SW 1271 (cell line): ENCODE measurements at places on chromosomes 16 and 17.

- no peak for DNase-seq
Measured at GRCh38 chr17:61574542-61575351, 16.3 kb downstream of the NACA2 start.

- DNase-seq: no peak
Measured at GRCh38 chr17:2423271-2423670, 22.4 kb upstream of the MNT start.

- DNase-seq: peak; percentile 5
Measured at GRCh38 chr16:48542020-48542473, 67.9 kb downstream of the N4BP1 start.

GRCh38 chr17:74012465-74012864, 191.0 kb upstream of the RPL38 start:
- no peak for DNase-seq

DNA sequence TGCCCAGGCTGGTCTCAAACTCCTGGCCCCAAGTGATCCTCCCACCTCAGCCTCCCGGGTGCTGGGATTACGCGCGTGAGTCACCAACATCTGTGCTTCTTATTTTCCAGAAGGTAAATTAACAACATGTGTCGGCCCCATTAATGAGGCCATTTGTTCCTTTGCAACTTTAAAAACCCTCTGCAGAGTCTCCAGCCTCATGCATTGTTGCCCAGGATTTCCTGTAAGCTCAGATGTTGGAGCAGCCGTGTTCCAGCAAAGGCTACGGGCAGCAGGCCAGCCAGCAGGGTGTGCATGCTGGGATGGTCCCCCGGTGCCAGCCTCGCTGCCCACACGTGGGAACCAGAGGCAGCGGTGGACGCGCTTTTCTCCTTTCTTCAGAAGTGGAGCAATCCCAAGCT, 19.1 kb upstream of the HEXD start:
- DNase-seq: no peak

GRCh38 chr16:4612474-4612931, 2.2 kb downstream of the UBALD1 start:
- DNase-seq: no peak

DNA sequence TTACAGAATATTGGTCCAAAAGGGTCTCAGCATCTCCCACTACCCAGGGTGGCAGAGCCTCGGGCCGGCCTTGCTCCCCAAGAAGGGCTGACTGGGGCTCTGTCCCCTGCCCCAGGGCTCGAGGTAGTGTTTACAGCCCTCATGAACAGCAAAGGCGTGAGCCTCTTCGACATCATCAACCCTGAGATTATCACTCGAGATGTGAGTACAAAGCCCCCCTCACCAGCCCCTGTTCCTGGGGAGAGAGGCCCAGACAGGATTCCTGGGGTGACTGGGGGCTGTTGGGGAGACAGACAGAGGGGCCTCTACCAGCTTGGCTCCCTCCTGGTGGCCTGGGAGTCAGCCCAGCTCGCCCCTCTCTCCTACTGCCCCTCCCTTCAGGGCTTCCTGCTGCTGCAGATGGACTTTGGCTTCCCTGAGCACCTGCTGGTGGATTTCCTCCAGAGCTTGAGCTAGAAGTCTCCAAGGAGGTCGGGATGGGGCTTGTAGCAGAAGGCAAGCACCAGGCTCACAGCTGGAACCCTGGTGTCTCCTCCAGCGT, 6.1 kb upstream of the NLRC5 start:
- DNase-seq: no peak

GRCh38 chr16:19132898-19133297, 19.1 kb downstream of the ITPRIPL2 start:
- no peak for DNase-seq
